NT2/D1 (cell line): ENCODE measurements at places on chromosomes 1 and 21.

GRCh38 chr1:111516005-111516535, 12.6 kb upstream of the ADORA3 start:
- peak; percentile 40 for DNase-seq

DNA sequence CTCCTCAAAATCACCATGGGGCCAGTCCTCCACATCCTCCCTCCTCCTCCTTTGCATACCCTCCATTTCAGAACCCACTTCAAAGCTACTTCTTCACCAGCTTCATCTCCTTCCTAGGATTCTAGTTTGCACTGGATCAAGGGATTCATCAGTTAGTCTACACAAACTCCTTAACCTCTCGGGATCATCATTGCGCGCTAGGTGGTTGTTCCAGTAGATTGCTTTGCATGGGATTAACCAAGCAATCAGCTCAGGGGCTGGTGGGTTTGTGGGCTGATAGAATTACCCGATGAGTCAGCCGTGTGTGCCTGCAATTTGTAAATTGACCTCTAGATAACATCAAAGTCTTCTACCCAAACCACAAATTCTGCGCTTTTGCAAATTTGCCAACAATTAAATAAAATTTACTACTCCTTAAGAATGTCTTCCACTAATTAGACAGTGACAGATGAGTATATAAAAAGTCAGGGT, 7.7 kb downstream of the KANK4 start:
- DNase-seq: no peak

- DNase-seq: no peak
Observed at GRCh38 chr1:98045767-98046641, 125.2 kb upstream of the DPYD start.

GRCh38 chr1:112878321-112878720, 77.7 kb downstream of the SLC16A1 start:
- DNase-seq: no peak

DNA sequence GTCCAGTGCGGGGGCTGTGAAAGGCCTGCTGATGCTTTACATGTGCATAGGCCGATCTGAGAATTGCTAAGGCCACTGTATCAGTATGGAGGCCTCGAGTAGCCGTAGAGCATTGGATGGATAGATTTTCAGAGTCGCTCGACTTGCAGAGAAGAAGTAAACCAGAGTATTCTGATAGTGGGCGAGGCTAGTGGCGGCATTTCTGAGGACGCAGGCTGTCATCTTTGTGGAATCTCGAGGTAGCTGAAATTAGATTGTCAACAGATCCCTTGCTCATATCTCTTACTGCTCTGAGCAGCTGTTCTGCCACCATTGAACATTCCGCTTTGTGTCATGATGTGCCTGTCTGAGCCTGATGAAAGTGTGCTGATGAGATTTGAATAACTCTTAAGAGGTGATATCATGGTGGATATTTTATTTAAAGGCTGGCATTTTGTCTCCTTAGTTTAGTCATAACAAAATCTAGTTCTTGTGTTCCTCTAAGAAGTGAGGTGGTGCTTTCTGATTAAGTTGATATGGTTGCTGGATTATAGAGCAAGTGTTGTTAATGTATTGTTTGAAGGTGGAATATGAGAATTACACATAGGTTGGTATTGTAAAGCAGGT, 1.5 kb downstream of the KIF1B start:
- DNase-seq: no peak

GRCh38 chr1:6519491-6519934, 28.0 kb upstream of the PLEKHG5 start:
- DNase-seq: no peak

GRCh38 chr1:233982827-233983518, 78.5 kb downstream of the SLC35F3 start:
- DNase-seq: no peak

GRCh38 chr1:92774407-92774806, 10.5 kb downstream of the EVI5 start:
- DNase-seq: no peak

- DNase-seq: no peak
Observed at GRCh38 chr1:178485541-178485981, 11.2 kb downstream of the CLEC20A start.

- no peak for DNase-seq
Observed at GRCh38 chr1:183210681-183211080, 24.6 kb downstream of the LAMC2 start.

GRCh38 chr1:217311766-217312165, 319.1 kb downstream of the GPATCH2 start:
- DNase-seq: peak; percentile 55

DNA sequence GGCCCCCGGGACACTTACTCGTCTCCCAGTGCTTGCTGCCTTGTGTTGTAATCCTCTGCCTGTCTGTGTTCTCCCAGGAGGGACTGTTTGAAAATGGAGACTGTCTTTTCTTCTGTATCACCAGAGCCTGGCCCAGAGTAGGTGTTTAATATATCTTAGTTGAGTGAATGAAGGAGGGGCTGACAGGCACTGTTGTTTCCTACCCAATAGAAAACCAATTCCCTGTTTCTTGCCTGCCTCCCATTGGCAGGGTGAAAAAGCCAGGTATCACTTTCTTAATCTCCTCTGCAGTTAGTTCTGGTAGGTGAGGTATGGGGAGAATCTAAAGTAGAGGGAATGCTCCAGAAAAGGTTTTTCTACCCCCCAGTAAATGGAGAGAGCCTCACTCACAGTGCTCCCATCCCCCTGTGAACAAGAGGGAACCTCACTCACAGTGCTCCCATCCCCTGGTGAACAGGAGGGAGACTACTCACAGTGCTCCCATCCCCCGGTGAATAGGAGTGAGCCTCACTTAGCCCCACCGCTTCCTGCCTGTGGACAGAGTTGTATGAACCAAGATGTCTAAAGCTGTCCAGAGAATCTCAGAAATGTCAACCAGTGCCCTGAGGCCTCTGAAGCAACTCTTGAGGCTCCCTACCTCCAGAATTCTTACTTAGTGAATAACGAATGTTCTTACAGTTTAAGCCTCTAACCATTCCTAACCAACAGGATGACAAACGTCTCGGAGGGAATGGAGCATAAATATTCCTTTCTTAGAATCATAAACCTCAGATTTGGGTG, at the start of gene GJA5:
Gene GJA5, minus strand, starts transcription at position 122 of the 780 bp plus-strand sequence. CDS start 1,364 bp downstream, outside the sequence.
- DNase-seq: no peak
